ENCODE measurements at places on chromosomes 7 and 10. TPM values are rescaled to one million over a fixed set of nuclear protein-coding genes. Genes with fewer than 3 reads are reported as not detected.

Gene PTN
- total RNA-seq = 15.3 TPM

Gene METTL27
- total RNA-seq = 16.8 TPM

Gene RAB19
- not detected for total RNA-seq

Gene MMRN2
- total RNA-seq = 9.8 TPM

Gene TM9SF3
- 93.1 TPM for total RNA-seq

Gene GIMAP5
- not detected for total RNA-seq

Gene SLC16A9
- total RNA-seq = 1.1 TPM

Gene GLI3
- total RNA-seq = 3.9 TPM

Gene OR2A1
- total RNA-seq = not detected

Gene CELF2
- not detected for total RNA-seq

Gene DPYSL4
- total RNA-seq = 2.8 TPM

Gene CEP41
- 26.6 TPM for total RNA-seq

Gene OR2A7
- total RNA-seq = 0.89 TPM

Gene MAT1A
- not detected for total RNA-seq

Gene CPED1
- total RNA-seq = 72.0 TPM

Gene C10orf62
- not detected for total RNA-seq

Gene EXOC4
- total RNA-seq = 41.6 TPM

Gene NRP1
- total RNA-seq = 221 TPM

Gene MMP21
- not detected for total RNA-seq

Gene ACBD7
- total RNA-seq = 3.7 TPM

Gene PPP1R3A
- not detected for total RNA-seq

Gene HPS1
- total RNA-seq = 33.2 TPM

Gene FGFR2
- not detected for total RNA-seq

Gene SLC18A2
- total RNA-seq = not detected

Gene SLC16A12
- total RNA-seq = 0.29 TPM

Gene PVRIG
- total RNA-seq = not detected

Gene ZNF679
- not detected for total RNA-seq

Gene PFKFB3
- 5.2 TPM for total RNA-seq

Gene ANKRD22
- total RNA-seq = 0.58 TPM

Gene NME8
- not detected for total RNA-seq

Gene MUC3A
- total RNA-seq = not detected

Gene PLCE1
- total RNA-seq = 3.5 TPM

Gene UFSP1
- 14.7 TPM for total RNA-seq

Gene CPA2
- total RNA-seq = not detected

Gene OR2A12
- total RNA-seq = not detected

Gene FEZF1
- total RNA-seq = not detected

Gene NPSR1
- not detected for total RNA-seq

Gene ARMC3
- not detected for total RNA-seq

Gene ALOX5
- total RNA-seq = not detected

Gene ABCC2
- under 0.01 TPM for total RNA-seq

Gene JAZF1
- total RNA-seq = 21.3 TPM

Gene IDI1
- total RNA-seq = 200 TPM

Gene SSC4D
- total RNA-seq = 1.8 TPM

Gene MRLN
- not detected for total RNA-seq

Gene AGBL3
- total RNA-seq = 2.1 TPM

Gene OPN4
- total RNA-seq = not detected

Gene RADIL
- total RNA-seq = 0.58 TPM

Gene SYT15B
- not detected for total RNA-seq

Gene ITPRID1
- not detected for total RNA-seq

Gene UNCX
- total RNA-seq = not detected

Gene STK32C
- 4.6 TPM for total RNA-seq

Gene CCDC146
- under 0.01 TPM for total RNA-seq

Gene CRCP
- total RNA-seq = 29.1 TPM

Data from myometrial cell (primary cell).